ENCODE measurements at places on chromosomes 7 and 10.

- peak; percentile 36 for DNase-seq
Observed at GRCh38 chr7:66877577-66878300, 43.3 kb upstream of the TMEM248 start.

DNA sequence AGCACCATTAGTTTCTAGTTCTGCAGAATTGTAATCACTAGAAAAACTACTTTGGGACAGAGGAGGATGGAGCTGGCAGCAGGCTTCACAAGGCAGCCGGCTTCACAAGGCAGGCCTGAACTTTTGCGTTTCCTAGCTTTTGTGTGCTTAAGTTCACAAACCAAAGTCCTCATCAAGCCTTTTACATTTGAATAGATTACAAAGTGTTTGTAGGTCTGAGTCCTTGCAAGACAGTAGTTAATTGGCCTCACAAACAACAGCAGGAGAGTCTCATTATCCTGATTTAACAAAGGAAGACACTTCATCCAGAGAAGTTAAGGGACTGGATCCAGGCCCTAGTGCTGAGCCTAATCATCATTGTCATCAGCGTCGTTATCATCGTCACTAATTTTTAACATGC is 147.8 kb upstream of the AUTS2 start:
- DNase-seq, result no peak

- no peak for DNase-seq
Observed at GRCh38 chr10:79385392-79385795, 38.1 kb downstream of the PPIF start.

DNA sequence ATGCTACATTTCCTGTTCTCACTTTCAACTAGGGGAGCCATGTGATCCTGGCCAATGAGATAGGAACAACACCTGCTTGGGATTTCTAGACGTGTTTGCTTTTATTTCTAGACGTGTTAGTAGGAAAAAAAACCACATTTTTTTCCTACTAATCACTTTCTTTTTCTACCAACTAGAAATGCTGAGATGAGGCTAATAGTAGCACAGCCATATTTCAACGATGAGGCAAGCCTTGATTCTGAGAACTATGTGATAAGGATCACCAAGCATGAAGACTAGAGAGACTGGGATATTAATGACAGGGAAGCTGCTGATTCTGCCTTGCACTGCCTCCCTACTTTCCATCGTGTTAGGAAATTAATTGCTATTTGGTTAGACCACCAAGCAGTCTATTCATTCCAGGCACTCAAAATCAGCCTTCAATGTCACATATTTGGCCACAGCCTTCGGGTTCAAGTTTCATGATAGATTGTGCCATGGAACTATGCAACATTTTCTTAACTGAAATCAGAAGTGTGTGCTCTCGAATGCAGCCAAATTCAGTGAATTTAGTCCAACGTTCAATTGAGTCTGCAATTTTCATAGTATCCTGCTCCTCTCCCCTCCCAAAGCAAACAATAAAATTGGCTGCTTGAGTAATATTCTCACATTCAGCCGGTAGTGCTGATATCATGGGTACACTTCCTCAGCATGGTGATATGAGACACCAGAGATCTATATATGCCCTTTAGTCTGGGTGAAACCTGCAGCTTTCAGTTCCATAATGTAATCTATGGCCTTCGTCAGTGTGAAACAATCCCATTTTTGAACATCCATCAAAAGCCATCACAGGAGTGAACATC is 98.1 kb downstream of the GPR37 start:
- peak; percentile 52 for DNase-seq

- DNase-seq, result no peak
Observed at GRCh38 chr10:63717027-63717715, 196.0 kb downstream of the REEP3 start.

DNA sequence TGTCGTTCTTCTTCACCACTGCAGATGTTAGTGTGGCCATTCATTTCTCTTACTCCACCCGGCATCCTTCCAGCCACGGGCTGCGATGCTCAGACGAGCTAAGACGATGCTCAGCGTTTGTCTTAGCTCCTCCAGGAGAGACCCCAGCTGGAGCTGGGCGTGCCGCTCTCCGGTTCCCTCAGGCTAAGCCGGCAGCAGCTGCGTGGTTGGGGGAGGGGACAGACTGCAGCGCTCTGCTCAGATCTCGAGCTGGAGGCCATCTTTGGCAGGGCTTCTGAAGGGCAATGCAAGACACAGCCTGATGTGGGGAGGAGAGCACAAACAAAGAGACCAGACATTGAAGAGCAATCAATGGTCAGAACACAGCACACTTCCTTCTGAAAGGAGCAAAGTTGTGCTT is 4.8 kb downstream of the INA start:
- DNase-seq, result peak; percentile 43

- DNase-seq, result peak; percentile 3
Observed at GRCh38 chr7:156950381-156950858, 908 bp downstream of the NOM1 start.

DNA sequence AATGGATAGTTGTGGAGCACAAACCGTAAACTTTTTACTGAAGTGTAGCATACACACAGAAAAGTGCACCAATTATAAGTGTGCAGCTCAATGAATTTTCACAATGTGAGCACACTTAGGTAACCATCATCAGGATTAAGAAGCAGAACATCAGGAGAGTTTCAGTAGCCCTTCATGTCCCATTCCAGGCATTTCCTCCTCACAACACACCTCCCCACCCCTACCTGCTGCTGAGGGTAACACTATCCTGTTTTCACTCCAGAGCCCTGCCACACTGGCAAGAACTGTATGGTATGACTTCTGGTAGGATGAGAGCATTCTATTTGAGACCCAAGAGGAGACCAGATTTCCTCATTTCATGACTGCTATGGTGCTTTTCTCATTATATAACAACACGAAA is 166.5 kb downstream of the PPP1R3A start:
- DNase-seq, result no peak

DNA sequence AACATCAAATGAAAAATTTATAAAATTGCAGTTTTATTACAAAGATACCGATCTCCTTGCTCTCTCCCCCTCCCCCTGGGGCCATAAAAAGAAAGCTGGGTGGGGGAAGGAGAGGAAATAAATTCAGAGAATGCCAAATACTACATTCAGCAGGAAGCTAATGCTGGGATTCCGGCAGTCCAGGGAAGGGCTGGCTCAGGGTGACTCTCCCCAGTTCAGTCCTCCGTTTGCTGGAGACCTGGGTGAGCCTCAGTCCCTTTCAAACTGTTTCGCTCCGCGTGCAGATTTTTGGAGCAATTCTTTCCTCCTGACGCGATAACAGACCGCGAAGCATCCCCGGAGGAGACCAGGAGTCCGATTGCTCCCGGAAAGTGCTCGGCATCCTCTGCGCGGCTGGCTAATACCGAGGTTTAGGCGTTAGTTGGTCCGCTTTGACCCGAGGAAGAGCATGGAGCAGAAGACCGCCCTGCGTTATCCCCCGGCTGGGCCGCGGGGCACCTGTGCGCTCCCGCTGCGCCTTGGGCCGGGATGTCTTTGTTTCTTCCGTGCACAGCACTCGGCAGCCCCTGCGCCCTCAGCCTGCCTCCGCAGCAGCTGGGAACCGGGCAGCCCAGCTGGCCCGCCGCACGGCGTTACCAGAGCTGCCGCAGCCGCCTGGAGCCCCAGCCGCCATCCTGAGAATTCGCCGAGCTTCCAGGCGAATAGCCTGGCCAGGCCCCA is 3.9 kb upstream of the HOXA2 start:
- peak; percentile 58 for DNase-seq

GRCh38 chr7:25424113-25424512 is 195.8 kb upstream of the NPVF start:
- DNase-seq, result no peak

- DNase-seq, result no peak
Observed at GRCh38 chr10:26527018-26527417, 88.9 kb downstream of the APBB1IP start.

- no peak for DNase-seq
Observed at GRCh38 chr7:78345293-78345911, 546.8 kb downstream of the PHTF2 start.

GRCh38 chr7:111168182-111168581 is 77.3 kb downstream of the LRRN3 start:
- peak; percentile 47 for DNase-seq

DNA sequence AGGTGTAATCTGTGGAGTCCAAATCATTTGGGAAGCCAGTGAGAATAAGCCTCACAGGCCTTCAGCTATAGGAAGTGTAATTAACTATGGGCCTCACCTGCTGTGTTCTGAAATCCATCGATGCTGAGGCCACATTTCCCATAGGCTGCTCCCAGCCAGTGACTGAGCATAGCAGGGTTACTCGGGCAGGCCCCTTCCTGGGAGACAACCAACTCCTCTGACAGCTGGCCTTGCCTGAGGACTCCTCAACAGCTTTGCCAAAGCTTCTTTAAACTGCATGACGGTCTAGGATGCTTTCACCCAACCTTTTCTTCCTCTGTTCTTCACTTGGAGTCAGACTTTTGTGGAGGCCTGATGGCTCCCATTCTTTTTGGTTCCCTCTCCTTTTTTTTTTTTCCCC is 63.8 kb upstream of the SMNDC1 start:
- DNase-seq, result no peak

- no peak for DNase-seq
Observed at GRCh38 chr7:11768263-11768662, 63.7 kb downstream of the THSD7A start.

GRCh38 chr10:75414527-75414926 is 13.0 kb upstream of the ZNF503 start:
- DNase-seq, result no peak

DNA sequence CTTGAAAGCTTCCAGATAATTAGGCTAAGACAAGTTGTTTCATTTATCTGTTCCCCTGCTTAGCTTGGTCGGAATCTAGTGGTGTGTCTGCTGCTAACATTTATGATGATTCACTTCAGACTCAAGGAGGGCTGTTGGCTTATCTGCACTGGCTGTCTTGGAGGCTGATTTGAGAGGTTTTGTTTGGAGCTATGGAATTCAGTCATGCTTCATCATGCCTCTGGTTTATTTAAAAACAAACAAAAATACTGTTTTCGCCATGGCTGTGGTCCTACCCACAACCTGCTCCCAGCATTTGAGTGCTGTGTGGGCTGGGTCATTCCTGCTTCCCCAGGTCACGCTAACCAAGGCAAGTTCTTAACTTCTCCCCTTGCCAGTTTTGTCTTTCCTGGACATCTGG is 11.7 kb upstream of the ARPC1B start:
- peak; percentile 96 for DNase-seq

- peak; percentile 54 for DNase-seq
Observed at GRCh38 chr7:142496545-142496991, 238.7 kb upstream of the PRSS58 start.

DNA sequence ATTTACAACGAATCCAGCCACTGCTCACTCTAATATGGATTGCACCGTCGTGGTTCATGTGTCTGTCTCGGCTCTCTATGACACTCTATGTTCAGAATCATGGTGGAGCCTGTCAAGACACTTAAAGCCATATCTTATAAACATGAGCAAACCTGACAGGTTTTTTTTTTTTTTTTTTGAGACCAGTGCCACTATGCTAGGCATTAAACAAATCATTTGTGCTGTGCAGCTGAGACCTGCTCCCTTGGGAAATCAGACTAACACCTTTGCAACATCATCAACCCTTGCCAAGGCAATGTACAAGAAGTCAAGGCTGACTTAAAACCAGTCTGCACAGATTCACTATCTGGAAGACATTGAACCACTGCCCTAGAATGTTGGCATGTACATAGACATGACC is 181.2 kb upstream of the ANK3 start:
- no peak for DNase-seq

DNA sequence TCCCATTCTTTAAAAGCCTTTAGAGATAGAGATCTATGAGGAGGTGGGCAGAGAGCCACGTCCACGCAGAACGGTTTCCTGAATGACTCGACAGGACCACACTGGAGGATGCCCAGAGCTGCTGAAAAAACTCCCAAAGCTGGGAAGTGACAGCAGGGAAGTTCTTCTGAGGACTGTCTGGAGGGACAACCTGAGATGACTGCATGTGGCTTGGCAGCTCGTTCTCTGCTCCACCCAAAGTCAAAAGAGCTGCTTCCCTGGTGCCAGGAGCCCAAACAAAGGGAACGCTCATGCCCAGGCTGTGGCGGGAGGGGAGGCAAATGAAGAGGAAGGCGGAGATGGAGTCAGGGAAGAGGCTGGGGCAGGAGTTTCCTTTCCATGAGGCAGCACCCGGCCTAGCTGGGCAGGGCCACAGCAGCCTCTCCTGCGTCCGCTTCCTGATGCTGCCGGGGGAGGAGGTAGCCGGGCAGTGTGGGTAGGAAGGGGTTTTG is 95.4 kb downstream of the CCDC3 start:
- no peak for DNase-seq

- DNase-seq, result no peak
Observed at GRCh38 chr7:55515569-55516279, 56.6 kb downstream of the VOPP1 start.

DNA sequence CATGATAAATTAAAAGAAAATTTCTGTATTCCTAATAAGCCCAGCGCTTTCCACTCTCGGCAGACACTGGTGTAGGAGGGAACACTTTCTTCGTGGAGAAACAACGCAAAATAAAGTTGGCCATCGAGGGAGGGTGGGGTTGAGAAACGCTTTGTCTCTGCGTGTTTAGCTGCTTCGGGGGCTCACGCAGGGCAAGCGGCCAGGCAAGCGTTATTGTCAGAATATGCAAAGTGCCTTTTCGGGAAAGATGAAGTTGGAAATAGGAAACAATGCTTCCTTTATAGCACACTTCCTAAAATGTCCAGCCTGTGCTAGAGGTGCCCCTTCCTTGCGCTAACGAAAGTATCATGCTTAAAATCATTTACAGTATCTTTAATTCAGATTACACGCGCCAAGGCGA is 1.9 kb upstream of the EBF3 start:
- DNase-seq, result no peak

GRCh38 chr10:86162036-86162435 is 204.6 kb downstream of the GRID1 start:
- no peak for DNase-seq

- no peak for DNase-seq
Observed at GRCh38 chr7:41861642-41862041, 158.8 kb upstream of the INHBA start.

GRCh38 chr10:60388116-60388625 is 1.5 kb downstream of the ANK3 start:
- no peak for DNase-seq

GRCh38 chr7:108294595-108294994 is 161.6 kb downstream of the NRCAM start:
- DNase-seq, result no peak

DNA sequence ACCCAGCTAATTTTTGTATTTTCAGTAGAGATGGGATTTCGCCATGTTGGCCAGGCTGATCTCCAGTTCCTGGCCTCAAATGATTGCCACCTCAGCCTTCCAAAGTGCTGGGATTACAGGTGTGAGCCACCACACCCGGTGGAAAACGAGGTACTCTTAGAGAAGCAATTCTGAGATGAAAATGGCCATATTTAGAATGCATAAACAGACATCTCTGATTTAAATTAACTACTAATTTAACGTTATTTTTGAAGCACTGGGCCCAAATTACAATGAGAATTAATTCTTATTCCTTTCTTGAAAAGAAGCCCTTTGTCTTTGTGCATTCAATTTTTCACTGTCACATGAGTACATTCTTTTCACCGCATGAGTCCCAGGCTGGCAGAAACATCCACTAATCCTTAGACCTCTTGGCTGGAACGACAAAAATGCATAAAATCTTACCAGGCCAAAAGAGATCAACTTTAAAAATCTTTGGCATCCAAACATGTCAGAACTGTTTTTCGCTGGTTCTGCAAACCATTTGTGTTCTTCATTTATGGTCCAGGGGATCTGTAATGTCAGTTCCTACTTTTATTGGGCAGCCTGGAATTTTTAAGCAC is 60.1 kb upstream of the CAPZA2 start:
- peak; percentile 25 for DNase-seq

- DNase-seq, result peak; percentile 80
Observed at GRCh38 chr10:5534880-5535856, 10.4 kb downstream of the CALML3 start.

GRCh38 chr10:6114805-6115341 is 26.0 kb downstream of the RBM17 start:
- DNase-seq, result peak; percentile 59

All from IMR-90 (cell line).